Cerebellar nuclear complex (tissue), 1 donor: ENCODE measurements at places on chromosomes 6 and 20.

DNA sequence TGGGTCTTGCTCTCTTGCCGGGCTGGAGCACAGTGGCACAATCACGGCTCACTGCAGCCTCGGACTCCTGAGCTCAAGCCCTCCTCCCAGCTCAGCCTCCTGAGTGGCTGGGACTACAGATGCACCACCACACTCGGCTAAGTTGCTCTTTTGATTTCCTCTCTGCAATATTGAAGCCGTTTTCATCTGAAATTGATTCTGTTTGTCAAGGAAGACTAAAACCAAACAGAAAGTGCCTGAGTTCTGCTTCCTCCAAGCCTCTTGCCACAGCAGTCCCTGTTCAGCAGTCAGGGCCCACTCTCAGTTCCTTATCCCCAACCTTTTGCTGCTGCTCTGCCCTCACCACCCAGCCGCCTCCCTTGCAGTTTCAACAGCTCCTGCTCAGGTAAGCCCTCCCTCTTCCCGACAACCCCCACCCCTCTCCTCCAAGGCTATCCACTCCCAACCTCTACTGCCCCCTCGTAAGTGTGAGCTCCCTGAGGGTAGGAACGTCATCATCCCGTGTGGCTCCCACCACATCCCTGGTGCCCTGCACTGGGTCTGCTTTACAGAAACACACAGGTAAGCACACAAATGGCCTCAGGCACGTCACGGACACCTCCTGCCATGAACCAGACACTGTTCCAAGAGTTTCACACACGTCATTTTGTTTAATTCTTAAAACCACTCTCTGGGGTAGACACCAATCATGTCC lies 70.7 kb upstream of the TAB2 start:
- DNase-seq: no peak

DNA sequence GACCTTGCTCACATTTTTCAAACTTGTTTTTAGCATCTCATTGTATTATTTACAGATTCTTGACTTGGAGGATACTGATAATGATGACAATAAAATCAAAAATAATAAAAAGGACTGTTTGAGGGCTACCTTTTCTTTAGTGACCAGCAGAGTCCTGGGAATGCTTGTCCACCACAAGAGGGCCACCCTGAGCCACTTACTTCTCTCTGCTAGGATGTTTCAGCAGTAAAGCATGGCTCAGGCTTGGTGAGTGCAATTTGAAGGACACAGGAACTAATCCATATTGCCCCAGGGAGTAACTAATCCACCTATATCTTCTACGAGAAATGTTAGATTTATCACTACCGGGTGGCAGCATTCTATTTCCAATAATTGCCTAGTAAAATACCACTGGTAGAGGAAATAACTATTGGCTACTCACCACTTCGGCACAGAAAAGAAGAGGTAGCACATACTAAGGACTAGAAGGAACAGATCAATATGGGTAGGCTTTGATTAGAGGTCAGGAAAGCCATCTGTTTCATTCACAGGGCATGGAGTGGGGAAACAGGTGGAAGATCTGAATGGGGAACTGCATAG lies 5.8 kb upstream of the KIAA0408 start:
- DNase-seq: peak; percentile 14

DNA sequence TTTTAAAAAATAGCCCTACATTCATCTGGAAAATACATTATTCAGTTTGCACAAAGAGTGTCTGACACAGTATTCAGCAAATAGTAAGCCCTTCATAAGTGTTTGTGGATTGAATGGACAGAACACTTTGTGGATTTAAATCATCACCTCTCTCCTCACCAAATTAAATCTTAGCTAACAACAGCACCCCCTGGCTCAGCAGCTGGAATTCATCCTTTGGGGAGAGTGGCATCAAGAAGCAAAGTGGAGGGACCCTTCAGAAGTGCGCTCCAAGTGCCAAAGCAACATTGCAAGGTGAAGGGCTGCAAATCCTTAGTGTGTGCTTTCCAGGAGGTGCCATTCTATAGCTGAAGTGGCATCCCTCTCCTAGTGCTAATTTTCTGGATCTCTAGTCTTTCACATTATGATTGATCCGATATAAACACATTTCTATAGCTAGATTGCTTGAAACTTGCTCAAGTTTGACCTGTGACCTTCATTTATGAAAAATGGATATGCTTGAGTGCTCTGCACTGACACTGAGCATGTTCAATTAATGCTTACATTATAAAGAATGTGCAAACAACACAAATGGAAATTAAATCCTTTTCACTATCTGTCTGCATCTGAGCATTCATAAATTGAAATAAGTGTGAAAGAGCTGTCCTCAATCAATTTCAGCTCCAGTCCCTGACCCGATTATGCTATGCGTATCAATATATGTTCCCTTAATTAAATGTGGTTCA lies 891.7 kb downstream of the C6orf118 start:
- no peak for DNase-seq

DNA sequence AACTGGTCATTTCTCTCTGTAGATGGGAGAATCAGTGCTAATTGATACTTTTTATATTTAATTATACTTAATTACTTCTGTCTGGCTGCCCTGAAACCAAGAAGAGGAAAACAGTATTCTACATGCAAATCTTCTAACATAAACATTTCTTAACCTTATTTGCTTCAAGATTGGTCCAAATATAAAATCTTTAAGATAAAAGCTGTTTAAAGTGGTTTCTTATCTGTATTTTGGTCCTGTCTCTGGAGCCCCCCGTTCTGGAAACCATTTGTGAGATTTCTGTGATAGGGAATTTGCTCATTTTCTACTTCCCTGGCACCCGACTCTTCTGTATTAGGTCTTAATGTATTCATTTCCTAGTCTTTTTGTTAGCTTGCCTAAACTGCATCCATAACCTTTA lies 168.6 kb downstream of the RNF144B start:
- no peak for DNase-seq

DNA sequence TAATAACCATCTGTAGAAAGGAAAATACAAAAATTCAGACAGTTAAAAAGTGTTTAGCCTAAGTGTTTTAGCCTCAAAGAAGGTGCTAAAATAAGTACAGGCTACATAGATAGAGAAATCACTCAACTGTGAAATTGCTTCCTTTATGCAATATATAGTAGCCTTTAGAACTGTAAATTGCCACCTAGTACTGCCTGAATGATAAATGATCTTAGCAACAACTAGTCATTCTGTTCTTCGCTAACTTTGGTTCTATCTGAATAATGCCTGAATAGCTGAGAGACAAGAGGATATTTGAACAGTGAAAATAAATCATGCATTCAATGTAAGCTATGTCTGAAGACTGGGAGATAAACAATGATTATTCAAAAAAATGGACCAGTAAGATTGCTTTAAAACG lies 603.3 kb upstream of the PTCHD4 start:
- no peak for DNase-seq

- no peak for DNase-seq
Measured at GRCh38 chr6:145213614-145214013, 521.7 kb downstream of the EPM2A start.

DNA sequence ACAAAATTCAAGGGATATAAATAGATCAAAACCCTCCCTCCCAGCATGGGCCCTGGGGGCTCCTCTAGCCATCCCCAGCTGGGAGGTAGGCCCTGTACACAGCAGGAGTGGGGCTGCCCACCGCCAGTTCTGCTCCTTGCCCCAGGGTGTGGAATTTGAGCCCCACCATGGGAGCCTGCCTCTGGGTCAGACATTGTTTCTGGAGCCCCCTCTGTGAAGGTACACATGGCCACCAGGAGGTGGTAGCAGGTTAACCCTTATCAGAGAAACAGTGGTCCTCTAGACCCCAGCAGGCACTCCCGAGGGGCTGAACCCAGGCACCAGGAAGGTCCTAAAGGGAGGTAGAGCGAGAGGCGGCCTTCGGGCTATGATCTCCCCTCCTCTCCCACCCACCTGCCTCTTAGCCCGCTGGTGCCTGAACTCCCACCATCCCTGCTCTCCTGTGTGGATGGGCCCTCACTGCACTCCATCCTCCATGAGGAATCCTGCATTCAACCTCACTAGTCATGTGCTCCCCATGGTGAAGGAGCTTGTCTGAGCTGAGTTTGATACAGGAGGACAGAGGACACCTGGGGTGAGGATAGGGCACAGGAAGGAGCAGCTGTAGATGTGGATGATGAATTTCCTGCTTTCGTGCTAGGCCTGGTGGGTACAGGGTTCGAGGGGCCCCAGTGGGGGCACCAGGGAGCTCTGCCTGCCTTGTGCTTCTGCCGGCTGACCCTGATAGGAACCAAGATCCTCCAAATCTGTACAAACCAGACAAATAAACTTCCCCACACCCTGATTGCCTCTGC lies 114.9 kb downstream of the GRM4 start:
- no peak for DNase-seq

DNA sequence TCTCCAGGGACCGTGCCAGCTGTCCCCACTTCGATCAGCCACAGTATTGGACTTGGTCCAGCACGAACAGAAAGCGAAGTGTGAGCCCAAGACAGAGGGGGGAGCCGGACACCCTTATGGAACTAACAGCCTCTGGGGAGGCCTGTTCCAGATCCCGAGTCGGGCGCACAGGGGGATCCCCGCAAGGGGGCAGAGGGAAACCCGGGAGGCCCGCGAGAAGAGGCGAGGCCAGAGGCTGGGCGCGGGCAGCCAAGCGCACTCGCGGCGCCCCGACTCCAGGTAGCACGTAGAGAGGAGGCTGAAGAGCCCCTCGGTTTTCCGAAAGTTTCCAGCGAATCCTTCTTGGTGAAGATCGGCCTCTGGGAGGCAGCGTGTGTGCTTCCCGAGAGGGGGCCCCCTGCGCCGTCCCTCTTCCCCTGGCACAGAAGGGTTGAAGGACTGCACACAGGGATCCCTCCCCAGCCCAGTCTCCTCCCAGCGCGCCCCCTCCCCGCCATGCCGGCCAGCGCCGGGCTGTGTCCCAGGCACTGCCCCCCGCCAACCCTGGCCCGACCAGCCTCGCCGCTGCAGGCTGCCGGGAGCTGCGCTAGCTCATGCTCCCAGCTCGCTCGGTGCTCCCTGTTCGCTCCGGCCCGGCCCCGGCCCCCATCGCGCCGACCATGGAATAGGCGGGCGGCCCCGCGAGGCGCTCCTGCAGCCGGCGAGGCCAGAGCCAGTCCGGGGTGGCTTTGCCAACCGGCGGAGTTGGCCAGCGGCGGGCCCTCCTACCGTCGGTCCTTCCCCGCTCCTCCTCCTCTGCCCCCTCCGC lies 577 bp upstream of the SLC24A3 start:
- no peak for DNase-seq

DNA sequence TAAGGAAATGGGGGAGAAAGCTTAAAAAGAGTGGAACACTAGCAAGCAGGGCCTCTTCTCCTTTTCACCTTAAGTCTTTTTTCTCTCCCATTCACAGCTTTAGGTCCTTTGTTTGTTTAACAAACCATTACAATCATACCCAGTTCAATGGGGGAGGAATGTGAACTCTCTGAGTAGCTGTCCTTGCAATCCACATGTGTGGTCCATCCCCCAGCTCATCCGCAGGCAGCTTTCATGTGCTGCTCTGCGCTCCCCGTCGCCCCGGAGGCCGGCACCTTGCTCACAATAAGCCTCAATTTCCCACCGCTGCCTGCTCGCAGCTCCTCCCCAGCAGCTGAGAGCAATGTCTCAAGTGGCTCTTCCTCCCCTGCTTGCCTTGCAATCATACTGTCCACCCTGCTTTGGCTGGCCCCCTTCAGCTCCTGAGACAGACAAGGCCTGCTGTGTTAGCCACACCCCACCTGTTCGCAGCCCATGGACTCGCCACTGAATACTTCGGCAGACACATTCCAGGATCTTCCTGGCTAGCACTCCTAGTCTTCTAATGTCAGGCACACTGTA lies 49.1 kb downstream of the PLAGL1 start:
- DNase-seq: no peak

GRCh38 chr6:43211955-43212354 lies 17.3 kb downstream of the DNPH1 start:
- no peak for DNase-seq

GRCh38 chr6:42715871-42716270 lies 6.5 kb downstream of the PRPH2 start:
- DNase-seq: no peak

DNA sequence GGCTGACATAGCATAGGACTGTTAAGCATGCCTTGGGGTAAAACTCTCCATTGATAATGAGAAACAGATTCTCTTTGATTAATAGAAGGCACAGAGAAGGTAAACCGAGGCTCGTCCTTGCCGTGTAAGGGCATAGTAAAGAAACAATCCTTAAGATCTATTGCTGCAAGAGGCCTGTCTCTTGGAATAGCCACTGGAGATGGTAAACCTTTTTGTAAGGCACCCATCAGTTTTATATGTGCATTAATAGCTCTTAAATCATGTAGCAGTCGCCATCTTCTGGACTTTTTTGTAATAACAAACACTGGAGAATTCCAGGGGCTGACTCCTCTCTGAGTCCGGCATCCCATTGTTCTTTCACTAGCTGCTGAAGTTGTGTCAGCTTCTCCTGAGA lies 8.4 kb upstream of the ABHD12 start:
- DNase-seq: peak; percentile 57

GRCh38 chr6:9634776-9635175 lies 780.1 kb downstream of the TFAP2A start:
- DNase-seq: no peak

- no peak for DNase-seq
Measured at GRCh38 chr6:164101859-164102258, 687.3 kb downstream of the QKI start.

- no peak for DNase-seq
Measured at GRCh38 chr20:2748551-2749342, 51.7 kb downstream of the CPXM1 start.

DNA sequence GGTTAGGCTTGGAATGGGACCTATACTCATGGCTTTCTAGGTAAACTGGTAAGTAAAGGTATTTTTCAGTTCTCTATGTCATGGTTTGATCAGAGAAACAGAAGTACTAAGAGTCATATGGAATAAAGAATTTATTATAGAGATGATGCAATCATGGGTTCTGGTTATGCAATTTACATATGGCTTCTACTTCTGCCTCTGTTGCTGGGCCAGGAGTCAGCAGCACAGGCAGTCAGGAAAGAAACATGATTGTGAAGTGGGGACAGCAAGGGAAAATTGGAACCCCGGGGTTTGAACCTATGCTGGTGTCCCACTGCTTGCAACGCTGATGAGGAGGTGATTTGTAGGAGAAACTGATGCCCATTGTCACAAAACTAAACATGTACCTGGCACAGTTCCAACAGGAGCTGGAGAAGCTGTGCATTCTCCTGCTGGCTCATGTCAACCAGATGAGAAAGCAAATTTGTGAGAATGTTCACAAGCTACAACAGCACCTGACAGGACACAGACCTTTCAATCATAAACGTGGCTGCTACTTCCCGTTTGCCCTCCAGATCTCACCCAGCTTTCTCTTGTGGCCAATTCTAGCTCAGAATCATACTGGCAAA lies 887.1 kb downstream of the TFAP2A start:
- DNase-seq: no peak
